ENCODE measurements at places on chromosomes 5 and 9.

DNA sequence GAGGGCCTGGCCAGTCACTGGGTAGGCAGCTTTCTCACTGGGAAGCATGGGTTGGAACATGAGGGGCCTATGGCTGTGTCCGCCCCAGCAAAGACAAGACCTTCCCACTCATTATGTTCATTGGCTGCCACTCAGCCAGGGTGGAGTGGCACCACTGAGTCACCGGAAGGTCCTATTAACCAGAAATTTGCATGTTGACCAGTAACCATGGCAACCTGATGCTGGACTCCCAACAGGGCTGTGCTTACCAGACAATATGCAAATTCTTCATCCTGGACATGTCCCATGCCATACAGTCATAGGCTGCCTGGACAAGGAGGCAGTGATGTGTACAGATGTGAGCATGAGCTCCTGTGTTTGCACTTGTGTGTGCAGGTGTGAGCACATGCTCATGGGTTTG, 66.7 kb downstream of the PSD2 start:
- DNase-seq: no peak

DNA sequence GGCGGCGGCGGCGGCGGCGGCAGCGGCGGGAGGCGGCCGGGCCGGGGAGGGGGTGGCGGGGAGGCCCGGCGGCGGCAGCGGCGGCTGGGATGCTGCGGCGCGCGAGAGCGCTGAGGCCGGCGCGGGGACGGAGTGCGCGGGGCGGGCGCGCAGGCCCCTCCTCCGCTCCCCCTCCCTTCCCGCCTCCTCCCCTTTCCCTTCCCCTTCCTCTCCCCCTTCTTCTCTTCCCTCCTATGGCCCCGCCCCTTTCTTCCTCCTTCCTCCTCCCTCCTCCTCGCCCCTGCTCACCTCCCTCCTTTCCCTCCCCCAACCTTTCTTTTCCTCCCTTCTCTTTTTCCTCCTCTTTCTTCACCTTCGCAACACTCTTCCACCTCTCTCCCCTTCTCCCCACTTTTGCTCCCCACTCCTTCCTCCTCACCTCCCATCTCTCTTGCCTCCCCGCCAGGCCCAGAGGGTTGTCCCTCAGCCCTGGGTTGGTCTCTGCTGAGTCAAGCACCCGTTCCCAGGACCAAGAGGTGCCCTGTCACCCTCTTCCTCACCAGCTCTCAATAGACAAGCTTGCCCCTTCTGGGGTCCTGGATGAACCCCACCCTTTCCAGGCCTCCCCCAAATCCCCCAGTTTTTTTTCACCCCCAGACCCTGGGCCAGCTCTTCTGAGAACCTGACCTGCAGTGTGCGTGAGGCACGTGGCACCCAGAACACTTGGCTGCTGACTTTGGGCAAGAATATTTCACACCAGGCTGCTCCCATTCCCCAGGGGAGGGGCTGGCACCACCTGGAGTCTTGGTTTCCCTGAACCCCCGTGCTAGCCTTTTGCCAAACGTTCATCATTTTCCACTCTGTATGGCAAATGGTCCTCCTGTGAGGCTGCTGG, at the start of gene SEMA4D:
Gene SEMA4D, minus strand, starts transcription at position 136 of the 874 bp plus-strand sequence. CDS start 92,657 bp downstream, outside the sequence.
- DNase-seq: peak; percentile 84

- DNase-seq: no peak
Measured at GRCh38 chr5:14816999-14817761, 54.4 kb downstream of the ANKH start.

- no peak for DNase-seq
Measured at GRCh38 chr9:126616521-126616976, 2.8 kb downstream of the LMX1B start.

GRCh38 chr9:79254900-79255650, 316.7 kb upstream of the TLE4 start:
- no peak for DNase-seq

GRCh38 chr9:16363073-16363781, 507.2 kb downstream of the BNC2 start:
- no peak for DNase-seq

DNA sequence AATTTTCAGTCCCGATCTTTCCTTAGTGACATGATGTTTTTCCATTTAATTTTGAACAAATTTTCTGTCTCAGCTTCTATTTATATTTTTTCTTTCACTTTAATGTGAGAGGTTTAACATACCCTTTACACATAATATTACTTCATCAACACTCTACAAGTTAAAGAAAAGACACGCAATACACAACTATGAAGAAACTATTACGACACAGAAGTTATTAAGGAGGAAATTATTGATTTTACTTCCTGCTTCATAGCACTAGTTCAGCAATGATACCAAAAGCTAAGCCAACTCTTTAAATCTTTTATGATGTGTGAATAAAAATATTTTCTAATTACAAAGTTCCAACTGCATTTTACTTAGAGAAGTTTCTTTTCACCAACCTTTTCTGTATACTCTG, 432.3 kb upstream of the DAB2 start:
- no peak for DNase-seq

GRCh38 chr9:135289081-135289491, 190.5 kb upstream of the PPP1R26 start:
- DNase-seq: no peak

DNA sequence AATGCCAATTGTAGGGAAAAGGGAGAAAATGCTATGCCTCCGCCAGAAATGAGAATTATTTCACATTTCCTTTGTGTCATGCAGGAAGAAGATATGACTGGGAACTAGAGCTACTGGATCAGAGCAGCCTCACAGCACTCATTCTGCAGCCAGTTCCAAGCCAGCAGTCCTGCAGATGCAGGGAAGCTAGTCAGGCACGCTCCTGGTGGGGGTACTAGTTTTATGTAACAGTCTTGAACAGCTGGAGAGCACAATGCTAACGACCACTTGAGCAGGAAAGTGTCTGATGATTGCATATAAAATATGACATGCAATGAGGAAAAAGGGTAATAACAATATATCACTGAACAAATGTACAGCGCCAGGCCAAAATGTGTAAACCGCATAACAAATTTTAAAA, 21.7 kb downstream of the CDH10 start:
- DNase-seq: no peak
